ENCODE measurements at places on chromosomes 4 and X.
A peak's percentile ranks its signal among the peaks of the same experiment; 100 is the strongest.

DNA sequence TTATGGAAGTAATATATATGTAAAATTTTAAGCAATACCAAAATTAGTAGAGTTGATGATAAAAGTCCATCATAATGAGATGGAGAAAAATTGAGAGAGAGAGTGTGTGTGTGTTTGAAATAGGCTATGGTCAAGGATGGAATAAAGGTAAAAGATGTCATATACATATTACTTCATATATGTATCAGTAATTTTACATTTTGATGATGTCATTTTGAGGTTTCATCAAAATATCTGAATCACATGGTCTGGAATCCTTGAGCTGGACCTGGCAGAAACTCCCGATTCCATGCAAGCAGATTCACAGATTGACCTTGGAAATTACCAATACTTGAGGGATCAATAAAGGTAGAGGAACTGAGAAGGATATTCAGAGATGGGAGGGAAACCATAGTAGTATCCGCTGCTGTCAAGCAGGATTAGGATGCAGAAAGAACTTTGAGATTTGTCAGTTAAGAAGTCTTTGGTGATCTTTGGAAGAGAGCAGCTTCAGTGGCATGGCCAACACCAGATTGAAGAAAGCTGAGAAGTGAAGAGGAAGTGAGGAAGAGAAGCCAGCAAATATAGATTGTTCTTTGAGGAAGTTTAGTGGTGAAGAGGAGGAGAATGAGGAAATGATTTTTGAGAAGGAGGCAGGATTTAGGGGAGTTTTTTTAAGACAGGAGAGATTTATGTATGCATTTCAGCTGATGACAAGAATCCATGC lies 21.5 kb downstream of the DNAAF6 start:
- no peak for DNase-seq

GRCh38 chr4:106588891-106589290 lies 220.3 kb upstream of the GIMD1 start:
- no peak for DNase-seq

DNA sequence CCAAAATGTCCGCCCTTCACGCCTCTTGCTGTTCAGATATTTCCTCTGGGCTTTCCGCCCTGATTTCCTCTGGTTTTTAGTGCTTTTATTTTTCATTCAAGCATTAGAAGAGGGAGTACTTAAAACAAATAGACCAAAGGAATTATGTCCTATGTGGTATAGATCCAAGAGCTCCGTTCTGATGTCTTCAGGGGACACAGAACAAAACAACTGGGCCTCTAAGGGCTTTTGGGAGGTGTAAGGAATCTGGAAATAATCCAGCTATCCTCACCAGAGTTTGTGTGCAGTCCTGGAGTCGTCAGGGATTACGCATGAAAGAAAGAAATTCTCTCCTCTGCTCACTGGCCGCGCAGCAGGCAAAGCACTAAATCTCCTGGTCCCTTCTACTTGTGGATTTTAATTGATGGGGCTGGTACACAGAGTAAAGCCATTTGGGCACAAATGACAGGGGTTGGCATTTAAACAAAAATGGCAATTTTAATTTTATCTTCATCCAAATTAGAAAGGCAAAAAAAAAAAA lies 999.2 kb downstream of the ADGRL3 start:
- DNase-seq, result no peak

DNA sequence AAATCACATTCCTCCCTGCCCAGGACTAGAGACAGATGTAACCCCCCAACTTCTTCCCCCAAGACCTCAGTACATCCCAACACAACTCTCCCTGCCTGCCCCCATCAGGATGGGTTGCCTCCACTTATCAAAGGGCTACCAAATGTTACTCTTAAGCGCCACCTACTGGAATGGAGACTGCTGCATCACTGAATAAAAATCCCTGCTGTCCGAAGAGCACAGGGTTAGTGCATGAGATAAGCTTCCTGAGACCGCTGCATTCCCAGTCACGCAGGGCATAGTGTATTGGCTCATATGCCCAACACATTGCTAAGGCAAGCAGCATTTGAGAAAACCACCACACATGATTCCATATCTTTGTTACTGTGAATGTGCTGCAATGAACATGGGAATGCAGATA lies 544.5 kb downstream of the PPP4R3C start:
- no peak for DNase-seq

DNA sequence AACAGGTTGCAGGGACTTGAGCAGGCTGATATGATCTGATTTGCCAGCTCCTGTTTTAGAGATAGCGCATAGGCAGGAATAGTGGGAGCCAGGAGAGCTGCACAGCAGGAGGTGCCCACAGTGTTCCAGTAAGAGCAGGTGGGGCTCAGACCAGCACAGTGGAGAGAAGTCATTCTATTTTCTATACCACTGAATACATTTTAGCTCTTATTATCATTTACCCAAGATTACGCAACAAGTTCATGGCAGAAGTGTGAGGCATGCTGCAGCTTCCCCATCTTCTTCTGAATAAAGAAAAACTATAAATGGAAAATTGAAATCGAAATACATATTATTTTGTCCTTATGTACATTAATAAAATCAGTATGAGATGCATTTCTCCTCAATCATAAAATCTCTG lies 114.7 kb upstream of the EDNRA start:
- no peak for DNase-seq

DNA sequence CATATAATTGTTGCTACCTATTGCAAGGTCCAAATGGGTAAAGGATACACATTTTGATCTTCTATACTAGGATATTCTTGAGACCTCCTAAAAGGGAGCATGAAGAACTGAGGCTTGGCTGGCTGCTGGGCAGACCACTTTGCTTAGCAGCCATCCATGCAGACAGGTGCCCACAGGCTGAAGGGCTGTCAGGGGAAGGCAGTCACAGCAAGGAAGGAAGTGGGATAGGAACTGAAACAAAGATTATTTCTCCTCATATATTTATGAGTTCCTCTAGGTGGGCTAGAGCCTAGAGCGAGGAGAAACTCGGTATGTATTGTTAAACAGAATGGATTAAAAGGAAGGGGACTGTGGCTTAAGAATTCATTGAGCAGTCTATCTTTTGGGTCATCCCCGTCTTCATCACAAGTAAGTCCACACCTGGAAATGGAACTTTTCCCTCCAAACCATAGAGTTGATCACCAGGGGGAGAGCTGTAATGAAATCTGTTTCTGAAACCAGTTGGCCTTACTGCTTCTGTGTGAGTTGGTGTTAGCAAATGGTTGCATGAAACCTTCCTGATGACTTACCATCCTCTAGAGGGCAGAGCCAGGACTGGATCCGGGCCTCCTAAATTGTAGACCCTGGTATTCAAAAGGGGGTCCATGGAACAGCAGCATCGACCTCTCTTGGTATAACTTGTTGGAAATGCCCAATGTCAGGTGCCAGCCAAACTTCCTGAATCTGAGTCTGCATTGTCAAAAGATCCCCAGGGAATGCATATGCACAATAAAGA lies 42.3 kb downstream of the AFF2 start:
- DNase-seq, result no peak

DNA sequence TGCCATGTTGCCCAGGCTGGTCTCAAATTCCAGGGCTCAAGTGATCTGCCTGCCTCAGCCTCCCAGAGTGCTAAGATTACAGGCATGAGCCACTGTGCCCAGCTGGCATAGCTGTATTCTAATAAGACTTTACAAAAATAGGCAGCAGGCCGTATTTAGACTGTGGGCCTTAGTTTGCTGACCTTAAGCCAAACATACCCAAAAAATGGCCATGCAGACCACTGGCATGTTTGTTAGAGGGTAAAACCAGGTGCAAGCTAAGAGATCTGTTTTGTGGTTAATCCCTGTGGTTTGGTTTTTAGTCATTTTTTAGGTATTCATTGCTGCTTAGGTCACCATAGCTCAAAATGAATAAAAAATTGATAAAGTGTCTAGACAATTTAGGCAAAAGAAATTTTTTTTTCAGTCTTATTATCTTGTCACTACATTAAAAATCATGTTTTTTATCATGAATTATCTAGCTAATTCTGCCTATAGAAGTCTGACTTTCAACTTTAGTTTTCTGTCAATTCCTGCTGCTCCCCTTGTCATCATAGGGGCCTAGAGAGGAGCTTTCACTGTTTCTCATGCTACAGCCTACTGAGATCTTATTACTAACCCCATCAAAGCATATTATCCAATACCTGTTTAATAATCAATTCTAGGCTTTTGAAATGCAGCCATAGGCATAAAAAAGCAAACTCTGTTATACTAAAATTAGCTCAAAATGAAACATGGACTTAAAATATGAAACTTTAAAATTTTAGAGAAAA lies 7.5 kb upstream of the SPINK2 start:
- no peak for DNase-seq

GRCh38 chr4:3263053-3263875 lies 14.3 kb downstream of the MSANTD1 start:
- DNase-seq, result no peak

GRCh38 chr4:41661442-41662076 lies 87.0 kb downstream of the PHOX2B start:
- peak; percentile 17 for DNase-seq

GRCh38 chr4:123068081-123068480 lies 145.7 kb upstream of the NUDT6 start:
- DNase-seq, result no peak

- peak; percentile 48 for DNase-seq
Observed at GRCh38 chrX:79412972-79413371, 45.8 kb upstream of the ITM2A start.

GRCh38 chr4:12439633-12440305 lies 1011.1 kb upstream of the HS3ST1 start:
- DNase-seq, result no peak

DNA sequence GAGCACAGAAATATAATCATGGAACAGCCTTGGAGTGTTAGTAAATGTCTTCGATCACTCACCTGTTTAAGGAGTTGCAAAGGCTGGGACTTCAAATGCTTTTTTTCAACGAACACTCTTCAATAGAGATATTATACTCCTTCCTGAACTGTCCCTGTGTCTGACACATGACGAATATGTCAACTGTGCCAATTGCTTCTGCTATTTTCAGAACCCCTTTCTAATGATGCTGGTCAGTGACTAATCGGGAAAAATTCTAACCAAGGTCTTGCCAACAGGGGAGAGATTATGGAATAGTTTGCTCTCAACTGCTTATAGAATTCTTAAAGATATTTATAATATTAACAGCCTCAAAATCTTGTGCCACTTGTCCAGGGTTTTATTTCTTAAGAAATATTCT lies 8.5 kb upstream of the KLHL34 start:
- no peak for DNase-seq

DNA sequence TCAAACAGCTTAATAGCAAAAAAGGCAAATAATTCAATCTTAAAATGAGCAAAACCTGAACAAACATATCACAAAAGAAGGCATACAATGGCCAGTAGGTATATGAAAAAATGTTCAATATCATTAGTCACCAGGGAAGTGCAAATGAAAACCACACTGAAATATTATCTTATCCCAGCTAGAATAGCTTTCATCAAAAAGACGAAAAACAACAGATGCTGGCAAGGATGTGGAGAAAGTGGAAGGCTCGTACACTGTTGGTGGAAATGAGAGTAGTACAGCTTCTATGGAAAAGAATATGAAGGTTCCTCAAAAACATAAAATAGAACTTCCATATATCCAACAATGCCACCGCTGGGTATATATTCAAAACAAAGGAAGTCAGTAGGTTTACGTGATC lies 29.3 kb upstream of the ANXA10 start:
- DNase-seq, result no peak

DNA sequence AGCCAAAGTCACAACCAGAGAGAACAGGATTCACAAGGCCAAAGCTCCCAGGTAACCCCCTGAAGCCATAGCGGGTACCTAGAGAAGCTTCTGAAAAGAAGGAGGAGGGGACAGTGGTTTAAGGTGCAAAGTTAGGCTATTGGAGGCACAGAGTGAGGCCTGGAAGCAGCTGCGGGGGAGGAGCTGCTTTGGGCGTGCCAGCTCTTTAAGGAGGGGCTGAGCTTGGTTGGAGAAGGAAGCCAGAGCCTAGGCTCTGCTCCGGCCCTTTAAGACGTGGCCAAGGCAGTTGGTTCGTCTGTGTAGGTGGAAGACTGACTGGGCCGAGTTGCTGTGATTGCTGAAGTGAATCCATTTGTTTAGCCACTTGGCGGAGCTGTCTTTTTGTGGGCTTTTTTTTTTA lies 1.5 kb downstream of the KLF8 start:
- DNase-seq, result peak; percentile 10

- no peak for DNase-seq
Observed at GRCh38 chr4:100083289-100083688, 107.0 kb downstream of the DDIT4L start.

DNA sequence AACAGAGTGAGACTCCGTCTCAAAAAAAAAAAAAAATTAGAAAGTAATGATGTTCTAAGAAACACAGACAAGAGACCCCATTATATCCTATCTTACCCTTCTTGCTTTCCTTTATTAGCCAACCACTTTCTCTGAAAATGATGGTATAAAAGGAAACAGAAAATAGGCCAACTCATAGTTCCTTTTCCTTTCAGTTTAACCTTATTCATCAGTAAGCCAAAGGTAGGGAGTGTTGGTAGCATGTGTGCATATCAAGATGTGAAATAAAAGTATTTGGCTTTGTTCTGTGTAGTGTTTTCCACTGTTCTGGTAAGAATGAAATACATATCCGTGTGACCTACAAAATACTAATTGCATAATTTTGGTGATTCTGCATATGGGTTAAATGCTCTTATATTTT lies 266.6 kb downstream of the ZNF674 start:
- DNase-seq, result no peak

DNA sequence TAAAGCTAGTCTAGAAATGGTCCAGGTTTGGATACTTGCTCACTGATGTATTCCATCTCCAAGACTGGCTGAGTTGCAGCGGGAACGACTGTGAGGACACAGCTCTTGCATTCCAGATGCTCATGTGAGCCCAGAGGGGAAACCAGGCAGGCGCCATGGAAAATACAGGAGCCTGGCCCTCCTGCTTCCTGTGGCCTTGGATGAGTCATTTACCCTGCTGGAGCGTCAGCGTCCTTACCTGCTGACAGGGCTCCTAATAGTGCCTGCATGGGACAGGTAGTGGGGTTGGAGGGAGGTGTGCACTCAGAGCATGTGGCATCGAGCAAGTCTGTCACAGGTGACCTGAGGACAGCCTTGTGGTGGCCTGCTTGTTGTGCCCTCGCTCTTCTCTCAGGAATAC lies 69.4 kb downstream of the NSG1 start:
- no peak for DNase-seq

DNA sequence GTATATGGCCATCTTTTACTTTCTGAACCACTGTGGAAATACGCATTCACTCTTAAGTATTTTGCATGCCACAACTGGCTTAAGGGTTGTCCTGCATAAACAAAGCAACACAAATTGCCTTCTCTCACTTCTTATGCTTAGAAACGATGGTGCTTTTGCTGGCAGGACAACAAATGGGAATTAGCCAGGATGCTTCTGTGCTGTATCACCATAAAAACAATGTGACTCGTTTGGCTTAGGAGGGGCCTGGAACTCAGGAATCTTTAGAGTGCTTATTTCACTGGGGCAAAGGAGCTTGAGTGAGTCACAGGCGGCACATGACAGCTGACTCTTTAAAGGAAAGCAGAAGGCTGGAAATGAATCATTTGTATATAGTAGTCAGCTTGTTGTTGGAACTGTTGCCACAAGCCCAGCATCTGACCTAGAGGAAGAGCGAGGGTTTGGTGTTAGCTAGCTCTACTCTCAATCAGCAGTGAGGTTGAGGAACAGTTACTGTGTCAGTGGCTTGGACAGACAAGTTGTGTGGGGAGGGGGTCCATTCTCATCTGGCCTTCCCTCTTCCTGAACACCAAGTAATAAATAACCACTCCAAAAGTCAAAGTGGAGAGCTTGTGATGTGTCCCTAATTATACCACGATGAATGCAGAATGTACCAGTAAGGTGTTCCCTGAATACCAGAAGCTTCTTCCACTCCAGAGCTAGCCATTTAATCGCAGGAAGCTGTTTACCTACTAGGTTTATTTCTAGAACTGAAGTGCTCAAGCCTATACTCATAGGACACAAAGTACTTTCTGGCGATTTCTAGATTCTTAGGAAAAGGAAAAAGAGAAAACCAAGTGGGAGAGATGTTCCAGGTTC lies 293.1 kb downstream of the CAMK2D start:
- no peak for DNase-seq

Data from CD4-positive, alpha-beta T cell treated with Interleukin-1 beta for 1 hour (primary cell).